ENCODE measurements at places on chromosomes 1 and 21.
A peak's percentile ranks its signal among the peaks of the same experiment; 100 is the strongest.

DNA sequence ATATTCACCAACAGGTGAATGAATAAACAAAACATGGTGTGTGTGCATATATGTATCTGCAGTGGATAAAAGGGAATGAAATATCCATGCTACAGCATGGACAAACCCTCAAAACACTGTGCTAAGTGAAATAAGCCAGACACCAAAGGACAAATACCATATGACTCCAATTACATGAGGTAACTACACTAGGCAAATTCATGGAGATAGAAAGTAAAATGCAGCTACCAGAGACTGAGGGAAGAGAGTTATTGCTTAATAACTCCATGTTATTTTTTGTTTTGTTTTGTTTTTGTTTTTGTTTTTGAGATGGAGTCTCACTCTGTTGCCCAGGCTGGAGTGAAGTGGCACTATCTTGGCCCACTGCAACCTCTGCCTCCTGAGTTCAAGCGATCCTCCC, 2.4 kb downstream of the ITLN1 start:
- no peak for DNase-seq

GRCh38 chr1:167165948-167166689, 54.6 kb upstream of the POU2F1 start:
- DNase-seq, result no peak

- peak; percentile 53 for DNase-seq
These were observed 514 bp downstream of the TPRG1L start for GRCh38 chr1:3625151-3625907.

DNA sequence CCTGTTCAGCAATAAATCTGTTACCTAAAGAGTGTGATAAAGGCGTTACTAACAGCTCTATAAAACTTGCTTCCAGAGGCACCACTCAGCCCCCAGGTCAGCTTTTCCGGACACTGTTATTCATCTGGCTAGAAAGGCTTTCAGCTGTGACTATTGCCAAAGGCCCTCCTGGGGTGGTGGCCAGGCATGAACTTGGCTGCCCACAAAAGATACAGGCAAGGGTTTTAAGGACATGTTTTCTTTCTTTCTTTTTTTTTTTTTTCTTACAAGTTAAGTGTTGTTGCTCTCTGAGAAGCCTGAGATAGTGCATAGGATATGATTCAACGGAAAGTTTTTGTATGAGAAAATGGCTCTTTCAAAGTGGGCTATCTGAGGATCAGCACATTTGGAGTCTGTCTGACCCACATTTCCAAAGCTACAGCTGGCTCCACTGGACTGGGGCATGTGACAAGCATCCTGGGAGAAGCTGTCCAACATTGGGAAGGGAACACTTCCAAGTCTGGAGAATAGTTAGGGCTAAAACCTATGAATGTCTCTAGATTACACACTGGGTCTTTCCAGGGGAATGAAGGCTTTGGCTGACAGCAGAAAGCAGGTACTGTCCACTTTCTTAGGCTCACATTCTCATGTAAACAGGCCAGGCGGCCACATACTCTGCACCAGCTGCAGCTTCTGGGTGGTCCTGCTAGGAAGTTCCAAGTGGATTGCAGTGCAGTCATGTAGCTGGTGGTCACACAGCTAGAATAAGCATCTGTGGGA, 639.7 kb downstream of the LMO4 start:
- DNase-seq, result no peak

GRCh38 chr1:42943728-42944127, 14.9 kb downstream of the SLC2A1 start:
- DNase-seq, result no peak
